ENCODE measurements at places on chromosomes 1 and 21. TPM values are rescaled to one million over a fixed set of nuclear protein-coding genes. Genes with fewer than 3 reads are reported as not detected.

The NUAK2 gene
- 109 TPM for polyA plus RNA-seq

The NPHS2 gene
- not detected for polyA plus RNA-seq

The CYYR1 gene
- polyA plus RNA-seq, result not detected

The ALG14 gene
- 20.7 TPM for polyA plus RNA-seq

The AMY2A gene
- polyA plus RNA-seq, result not detected

The NCDN gene
- polyA plus RNA-seq, result 6.3 TPM

The FHAD1 gene
- not detected for polyA plus RNA-seq

The INTS7 gene
- polyA plus RNA-seq, result 13.4 TPM

The DESI2 gene
- 23.3 TPM for polyA plus RNA-seq

The SLC5A9 gene
- polyA plus RNA-seq, result 0.88 TPM

The NIBAN1 gene
- 0.13 TPM for polyA plus RNA-seq

The KANK4 gene
- not detected for polyA plus RNA-seq

The SOX13 gene
- polyA plus RNA-seq, result not detected

The C1orf116 gene
- polyA plus RNA-seq, result 0.11 TPM

The TACSTD2 gene
- not detected for polyA plus RNA-seq

The CFHR5 gene
- not detected for polyA plus RNA-seq

The FAM163A gene
- polyA plus RNA-seq, result not detected

The UBL4B gene
- polyA plus RNA-seq, result not detected

The CD2 gene
- polyA plus RNA-seq, result 1.0 TPM

The IL6R gene
- polyA plus RNA-seq, result 1.3 TPM

The S100A9 gene
- polyA plus RNA-seq, result 55.3 TPM

The PLCH2 gene
- 1.4 TPM for polyA plus RNA-seq

The MEGF6 gene
- polyA plus RNA-seq, result 4.0 TPM

The SIKE1 gene
- polyA plus RNA-seq, result 36.5 TPM

The MAP10 gene
- 2.8 TPM for polyA plus RNA-seq

The OXCT2 gene
- not detected for polyA plus RNA-seq

The WDR64 gene
- 0.41 TPM for polyA plus RNA-seq

The ASCL5 gene
- polyA plus RNA-seq, result not detected

The ZNF593OS gene
- 1.1 TPM for polyA plus RNA-seq

The AMPD1 gene
- not detected for polyA plus RNA-seq

The WNT9A gene
- not detected for polyA plus RNA-seq

The OLFML2B gene
- not detected for polyA plus RNA-seq

The KMO gene
- 67.1 TPM for polyA plus RNA-seq

The SELL gene
- 1,894 TPM for polyA plus RNA-seq

Data from naive B cell (primary cell).